ENCODE measurements at places on chromosomes 3 and 15.

DNA sequence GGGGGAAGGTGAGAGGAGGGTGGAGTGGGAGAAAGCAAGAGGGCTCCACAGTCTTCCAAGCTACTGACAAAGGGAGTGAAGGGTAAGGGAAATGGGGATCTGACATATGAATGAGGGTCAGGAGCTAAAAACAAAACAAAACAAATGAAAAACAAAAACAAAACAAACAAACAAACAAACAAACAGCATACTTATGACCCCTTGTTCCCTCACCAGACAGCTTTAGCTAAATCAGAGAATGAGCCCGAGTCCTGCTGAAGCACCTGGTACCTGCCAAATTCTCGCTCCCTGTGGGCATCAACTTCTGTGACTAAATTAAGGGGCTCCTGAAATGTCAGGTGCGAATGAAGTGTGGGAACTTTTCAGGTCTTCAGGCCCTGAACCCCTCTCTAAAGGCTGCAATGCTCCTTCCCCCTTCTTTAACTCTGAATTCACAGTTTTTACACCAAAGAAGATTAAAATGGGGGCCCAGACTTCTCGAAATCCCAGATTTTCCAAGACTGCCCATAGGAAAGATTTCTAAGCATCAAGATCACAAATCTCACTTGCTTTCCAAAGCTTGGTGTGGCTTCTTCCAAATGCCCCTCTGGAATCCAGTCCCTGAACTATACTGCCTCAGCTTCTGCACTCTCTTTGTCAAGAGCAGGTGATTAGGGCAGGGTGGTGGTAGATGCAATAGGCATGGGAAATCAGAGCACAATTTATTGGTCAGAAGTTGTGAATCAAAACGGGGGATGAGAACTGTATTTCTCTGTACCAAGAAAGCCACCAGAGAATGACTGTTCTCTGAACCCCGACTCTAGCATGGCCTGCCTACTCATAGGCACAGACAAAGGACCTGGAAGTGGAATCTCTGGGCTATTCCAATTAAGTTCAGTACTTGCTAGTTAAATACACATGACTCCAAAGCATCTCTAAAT is 40.9 kb downstream of the ZIC4 start:
- DNase-seq, result no peak

GRCh38 chr15:60871152-60871551 is 357.9 kb downstream of the RORA start:
- no peak for DNase-seq

- no peak for DNase-seq
These were observed 26.5 kb downstream of the DAPK2 start for GRCh38 chr15:64019764-64020163.

GRCh38 chr15:40287968-40288367 is 5.1 kb upstream of the ANKRD63 start:
- no peak for DNase-seq

GRCh38 chr3:73609315-73609641 is 15.5 kb downstream of the PDZRN3 start:
- no peak for DNase-seq

DNA sequence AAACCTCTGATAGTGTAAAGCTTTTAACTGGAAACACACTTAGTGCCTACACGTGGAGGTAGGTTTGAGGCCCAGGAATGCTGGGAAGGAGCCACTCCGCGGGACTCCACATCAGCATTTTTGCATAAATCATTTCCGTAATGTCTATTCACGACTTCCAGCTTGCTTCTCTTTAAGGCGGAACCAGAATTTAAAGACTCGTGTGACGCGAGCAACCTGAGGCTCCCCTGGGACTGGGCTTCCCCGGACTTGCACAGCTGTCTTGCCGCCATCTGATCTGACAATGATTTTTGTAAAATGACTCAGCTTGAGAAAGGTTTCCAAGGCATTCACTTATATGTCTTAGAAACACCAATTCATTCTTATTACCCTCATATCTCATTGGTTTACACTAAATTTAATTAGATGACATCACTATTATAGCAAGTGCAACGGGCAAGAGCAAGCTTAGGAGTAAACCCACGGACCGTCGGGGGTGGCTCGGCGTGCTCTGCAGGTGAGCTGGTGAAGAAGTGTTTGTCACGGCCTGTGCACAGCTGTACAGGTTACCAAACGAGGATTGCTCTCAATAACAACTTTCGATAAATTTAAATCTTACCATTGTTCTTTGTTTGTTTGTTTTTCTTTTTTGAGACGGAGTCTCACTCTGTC is 95.2 kb downstream of the CHSY1 start:
- DNase-seq, result no peak

DNA sequence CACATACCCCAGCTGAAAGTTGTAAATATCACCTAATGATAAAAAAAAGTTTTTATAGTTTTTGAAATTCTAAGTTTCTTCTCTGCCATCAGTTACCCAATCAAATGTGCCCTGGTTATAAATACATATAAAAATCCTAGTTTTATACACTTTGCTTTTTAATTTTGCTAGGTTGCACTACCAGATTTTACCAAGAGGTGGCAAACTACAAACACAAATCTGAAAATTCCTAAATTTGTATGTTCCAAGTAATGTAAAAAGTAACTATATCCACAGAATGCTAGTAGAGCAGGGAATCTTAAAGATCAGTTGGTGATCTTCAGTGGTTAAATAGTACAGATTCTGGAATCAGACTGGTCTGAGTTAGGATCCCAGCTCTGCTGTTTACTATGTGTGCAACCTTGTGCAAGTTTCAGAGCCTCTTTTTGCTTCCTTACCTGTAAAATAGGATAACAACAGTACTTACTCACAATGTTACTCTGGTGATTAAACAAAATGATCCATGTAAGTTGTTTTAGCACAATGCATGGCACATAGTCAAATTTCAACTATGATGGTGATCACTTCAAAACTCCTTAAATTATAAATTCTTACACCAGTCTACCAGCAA is 11.0 kb downstream of the TRPM7 start:
- no peak for DNase-seq

DNA sequence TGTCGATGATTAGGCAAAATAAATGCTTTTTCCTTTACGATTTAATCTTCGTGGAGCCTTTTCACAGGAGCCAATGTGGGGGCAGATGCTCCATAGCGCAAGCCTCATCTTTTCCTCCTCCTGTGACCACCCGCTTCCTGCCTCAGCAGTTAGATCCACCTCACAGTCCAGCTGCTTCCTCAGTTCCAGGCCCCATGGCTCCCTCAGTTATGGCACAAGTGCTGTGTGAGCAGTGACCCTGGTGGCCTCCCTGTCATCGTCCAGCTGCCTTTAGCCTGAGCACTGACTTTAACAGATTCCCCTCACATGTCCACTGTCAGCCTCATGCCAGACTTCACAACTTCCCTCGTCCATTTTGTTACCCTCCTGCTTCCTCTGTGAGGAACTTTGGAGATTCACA is 424.6 kb upstream of the GBE1 start:
- no peak for DNase-seq

DNA sequence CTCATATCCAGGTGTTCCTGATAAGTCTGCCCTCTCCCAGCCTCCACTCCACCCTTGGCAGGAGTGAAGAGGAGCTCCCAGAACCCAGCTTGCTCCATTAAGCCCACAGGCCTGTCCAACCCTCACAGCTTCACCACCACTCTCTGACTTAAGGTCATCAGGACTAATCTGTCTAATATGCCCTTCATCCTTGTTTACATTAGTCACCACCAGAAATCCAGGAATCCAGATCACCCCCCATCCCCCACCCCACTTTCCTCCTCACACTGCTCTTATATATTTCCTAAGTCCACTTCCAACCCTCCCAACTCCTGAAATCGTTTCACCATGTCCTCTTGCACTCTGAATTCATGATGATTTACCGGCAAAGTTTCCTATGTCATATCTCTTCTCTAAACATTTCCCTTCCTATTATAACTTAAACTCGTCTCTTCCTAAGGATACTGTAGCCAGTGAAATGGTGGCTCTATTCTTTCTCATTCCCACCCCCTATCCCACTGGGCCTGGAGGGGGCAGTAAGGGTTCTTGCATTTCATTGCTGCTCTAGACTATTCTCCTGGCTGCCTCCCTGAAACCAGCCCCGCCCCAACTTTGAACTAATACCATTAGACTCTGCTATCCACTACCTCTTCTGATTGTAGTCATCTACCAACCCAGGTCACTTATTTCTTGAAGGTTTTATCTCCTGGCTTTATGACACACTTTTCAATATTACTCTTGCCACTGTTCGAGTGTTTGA is 43.4 kb downstream of the PPP2R3A start:
- DNase-seq, result no peak

DNA sequence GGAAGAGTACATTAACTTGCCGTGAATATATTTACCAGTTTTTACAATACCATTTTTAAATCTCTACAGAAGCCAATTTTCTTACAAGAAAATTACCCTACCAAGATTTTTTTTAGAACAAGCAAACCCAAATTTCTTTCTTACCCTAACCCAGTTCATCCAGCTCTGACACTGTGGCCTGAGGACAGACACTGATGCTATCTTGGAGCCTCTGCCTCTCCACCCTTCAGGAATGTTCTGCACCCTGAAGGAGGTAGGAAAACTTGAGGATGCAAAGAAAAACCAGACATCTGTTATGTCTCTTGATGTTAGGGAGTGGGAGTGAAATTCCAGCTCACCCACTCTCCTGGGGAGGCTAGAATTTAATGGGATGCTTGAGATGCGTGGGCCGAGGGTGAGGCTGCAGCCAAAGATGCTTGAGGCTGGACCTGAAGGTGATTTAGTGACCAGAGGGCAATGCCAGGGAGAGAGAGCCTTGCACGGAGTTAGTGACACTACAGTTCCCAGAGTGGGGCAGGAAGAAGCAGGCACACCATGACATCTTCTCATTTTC is 69.9 kb downstream of the LIPC start:
- DNase-seq, result no peak

- DNase-seq, result no peak
These were observed 1199.1 kb downstream of the SI start for GRCh38 chr3:163879172-163879571.

GRCh38 chr3:29143151-29143550 is 137.7 kb upstream of the RBMS3 start:
- DNase-seq, result no peak

- no peak for DNase-seq
These were observed 110.6 kb upstream of the TSPAN3 start for GRCh38 chr15:77181305-77182074.

DNA sequence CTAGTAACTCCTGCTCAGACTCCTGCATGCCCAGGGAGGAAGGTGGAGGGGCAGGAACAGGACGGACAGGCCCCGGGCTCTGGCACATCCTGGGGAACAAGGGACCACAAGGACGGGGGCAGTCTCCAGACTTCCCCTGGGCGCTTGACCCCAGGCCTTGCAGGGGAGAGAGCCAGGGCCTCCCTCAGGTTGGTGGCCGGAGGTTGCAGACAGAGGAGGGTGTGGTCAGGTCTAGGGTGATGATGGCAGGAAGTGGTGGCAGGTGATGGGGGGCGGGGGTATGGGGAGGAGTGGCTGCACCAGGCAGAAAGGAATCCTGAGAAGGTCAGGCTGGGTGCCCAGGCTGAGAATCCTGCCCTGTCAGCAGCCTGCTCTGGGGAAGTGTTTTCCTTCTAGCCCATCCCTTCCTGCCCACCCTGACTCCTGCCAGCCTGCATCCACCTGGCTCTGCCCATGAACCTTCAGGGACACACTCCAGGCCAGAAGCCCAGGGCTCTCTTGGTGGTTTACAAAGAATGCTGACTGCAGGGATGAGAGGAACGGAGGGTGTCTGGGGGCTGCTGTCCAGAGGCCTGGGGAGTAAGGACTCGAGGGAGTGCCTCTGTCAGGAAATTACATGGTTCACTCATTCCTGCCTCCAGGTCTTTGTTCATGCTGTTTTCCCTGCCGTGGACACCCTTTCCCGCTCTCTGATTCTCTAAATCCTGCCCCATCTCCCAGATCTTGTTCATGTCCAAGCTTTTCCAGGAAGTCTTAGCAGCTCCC is 15.8 kb downstream of the LOXL1 start:
- DNase-seq, result no peak

GRCh38 chr15:64379216-64379960 is 1.9 kb downstream of the PCLAF start:
- DNase-seq, result no peak

DNA sequence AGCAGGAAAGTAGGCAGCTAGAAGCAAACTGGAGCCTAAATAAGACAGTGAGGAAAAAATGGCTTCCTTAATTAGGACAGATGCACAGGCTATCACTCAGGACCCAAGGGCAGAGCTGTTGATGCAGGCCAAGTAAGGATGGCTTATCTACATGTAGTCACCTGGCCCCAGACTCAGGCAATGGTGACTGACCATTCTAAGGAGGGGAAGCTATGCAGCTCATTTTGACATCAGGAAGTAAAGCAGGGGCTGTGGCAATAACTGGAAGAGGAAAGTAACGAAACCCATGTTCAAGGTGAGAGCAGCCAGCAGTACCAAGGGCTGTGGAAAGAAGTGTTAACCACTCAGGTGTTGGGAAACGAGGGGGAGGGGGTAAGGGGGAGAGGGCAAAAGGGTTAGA is 16.2 kb downstream of the ACAD11 start:
- no peak for DNase-seq

DNA sequence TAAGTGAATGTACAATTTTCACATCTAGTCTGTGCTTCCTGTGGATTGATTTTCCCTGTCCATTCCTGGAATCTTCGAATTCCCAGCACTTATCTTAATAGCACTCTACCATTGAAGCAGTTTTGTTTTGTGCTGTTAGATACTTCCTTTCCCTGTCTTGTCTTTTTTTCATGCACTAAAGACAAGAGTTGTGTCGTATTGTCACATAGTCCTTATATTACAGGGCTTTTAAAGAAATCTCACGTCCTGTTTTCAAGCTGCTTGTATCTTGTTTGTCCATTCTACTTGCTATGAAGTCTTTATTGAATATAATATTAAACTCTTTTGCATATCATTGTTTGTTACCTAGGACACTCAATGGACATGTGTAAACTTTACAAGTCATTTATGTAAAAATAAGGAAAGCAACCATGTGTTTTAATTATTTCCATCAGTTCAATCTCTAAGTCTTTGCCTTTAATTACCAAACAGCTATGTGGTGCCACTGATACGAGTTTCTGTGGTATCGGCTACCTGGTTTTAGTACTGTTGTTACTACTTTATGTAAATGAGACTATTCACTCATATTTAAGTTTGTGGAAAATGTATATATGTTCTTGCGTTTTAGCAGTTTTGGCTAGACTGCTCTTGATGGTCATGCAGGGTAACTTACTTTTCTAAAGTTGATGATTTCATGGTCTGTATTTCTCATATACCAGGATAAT is 10.3 kb downstream of the PIK3CA start:
- no peak for DNase-seq

- DNase-seq, result no peak
These were observed 239.3 kb downstream of the TLE3 start for GRCh38 chr15:69858456-69858855.

GRCh38 chr3:138328341-138328740 is 1.3 kb downstream of the NME9 start:
- no peak for DNase-seq

- peak; percentile 84 for DNase-seq
These were observed 2.3 kb downstream of the SETD5 start for GRCh38 chr3:9399746-9400145.
